ENCODE measurements at places on chromosomes 16 and 17.

GRCh38 chr17:62882878-62883277 lies 74.8 kb upstream of the MARCHF10 start:
- DNase-seq, result no peak

DNA sequence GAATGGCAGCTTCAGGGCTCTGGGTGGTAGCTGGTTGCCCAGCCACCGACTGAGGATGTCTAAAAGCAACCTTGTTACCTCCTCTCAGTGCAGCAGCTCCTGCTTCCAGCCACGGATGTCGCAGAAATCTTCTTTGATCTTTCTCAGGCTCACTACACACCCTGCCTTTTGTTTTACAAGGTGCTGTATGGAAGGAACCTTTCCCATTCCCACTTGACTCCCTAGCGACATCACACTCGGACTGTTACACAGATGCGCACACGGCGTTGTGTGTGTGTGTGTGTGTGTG lies 135.8 kb upstream of the CPHXL start:
- DNase-seq, result no peak

DNA sequence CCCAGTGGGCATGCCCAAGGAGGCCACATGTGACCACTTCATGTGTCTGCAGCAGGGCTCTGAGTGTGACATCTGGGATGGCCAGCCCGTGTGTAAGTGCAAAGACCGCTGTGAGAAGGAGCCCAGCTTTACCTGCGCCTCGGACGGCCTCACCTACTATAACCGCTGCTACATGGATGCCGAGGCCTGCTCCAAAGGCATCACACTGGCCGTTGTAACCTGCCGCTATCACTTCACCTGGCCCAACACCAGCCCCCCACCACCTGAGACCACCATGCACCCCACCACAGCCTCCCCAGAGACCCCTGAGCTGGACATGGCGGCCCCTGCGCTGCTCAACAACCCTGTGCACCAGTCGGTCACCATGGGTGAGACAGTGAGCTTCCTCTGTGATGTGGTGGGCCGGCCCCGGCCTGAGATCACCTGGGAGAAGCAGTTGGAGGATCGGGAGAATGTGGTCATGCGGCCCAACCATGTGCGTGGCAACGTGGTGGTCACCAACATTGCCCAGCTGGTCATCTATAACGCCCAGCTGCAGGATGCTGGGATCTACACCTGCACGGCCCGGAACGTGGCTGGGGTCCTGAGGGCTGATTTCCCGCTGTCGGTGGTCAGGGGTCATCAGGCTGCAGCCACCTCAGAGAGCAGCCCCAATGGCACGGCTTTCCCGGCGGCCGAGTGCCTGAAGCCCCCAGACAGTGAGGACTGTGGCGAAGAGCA lies 4.4 kb downstream of the WFIKKN2 start:
- no peak for DNase-seq

GRCh38 chr17:48915459-48916282 lies 7.5 kb downstream of the UBE2Z start:
- no peak for DNase-seq

GRCh38 chr17:53765609-53766008 lies 57.1 kb upstream of the KIF2B start:
- no peak for DNase-seq

GRCh38 chr17:81398176-81398831 lies 3.0 kb downstream of the BAHCC1 start:
- no peak for DNase-seq

DNA sequence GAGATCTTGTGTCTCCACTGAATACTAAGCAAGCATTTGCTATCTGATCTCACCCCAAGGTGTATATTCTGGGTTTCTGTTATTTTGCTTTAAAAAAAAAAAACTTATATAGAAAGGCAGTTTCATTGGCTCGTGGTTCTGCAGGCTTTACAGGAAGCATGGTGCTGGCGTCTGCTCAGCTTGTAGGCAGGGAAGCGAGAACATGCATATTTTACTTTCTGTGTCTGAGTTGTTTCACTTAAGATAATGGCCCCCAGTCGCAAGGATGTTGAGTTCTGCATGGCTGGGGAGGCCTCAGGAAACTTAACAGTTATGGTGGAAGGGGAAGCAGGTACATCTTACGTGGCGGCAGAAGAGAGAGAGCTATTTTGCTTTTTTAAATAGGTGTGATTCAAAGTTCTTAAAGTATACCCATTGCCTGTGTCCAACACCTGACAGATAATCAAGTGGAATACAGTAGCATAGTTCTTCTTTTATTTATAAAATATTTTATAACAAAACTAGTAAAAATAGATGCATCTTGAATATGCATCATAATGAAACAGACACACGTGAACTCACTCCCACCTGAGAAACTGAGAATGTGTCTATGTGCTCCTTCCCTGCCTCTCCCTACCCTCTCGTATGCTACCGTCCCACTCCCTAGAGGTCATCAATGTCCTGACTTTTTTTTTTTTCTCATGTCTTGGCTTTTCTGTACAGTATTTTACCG lies 15.4 kb upstream of the ARHGAP17 start:
- no peak for DNase-seq

GRCh38 chr17:7122381-7122780 lies 7.8 kb upstream of the ASGR2 start:
- DNase-seq, result no peak

DNA sequence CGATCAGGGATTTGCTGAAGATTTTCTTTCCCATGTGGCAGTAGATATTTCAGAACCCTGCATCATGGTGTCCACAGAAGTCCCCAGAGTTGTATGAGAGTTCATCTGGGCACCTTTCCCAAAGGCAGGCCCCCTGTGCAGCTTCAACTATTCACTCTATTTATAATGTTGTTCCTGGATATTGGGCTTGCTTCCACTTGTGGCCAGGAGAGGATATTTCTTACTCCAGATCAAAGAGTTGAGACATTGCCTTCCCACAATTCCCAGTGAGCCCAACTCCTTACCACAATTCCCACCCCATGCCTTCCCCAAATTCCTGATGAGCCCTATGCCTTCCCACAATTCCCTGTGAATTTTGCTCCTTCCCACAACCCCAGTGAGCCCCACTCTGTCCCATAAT lies 206.9 kb downstream of the WWOX start:
- DNase-seq, result no peak

GRCh38 chr17:58300336-58300735 lies 19.6 kb upstream of the MPO start:
- DNase-seq, result no peak

Measured in cerebellar nuclear complex (tissue), 1 donor.